CD4-positive, alpha-beta T cell treated with Interleukin-17A for 4 hours (primary cell): ENCODE measurements at places on chromosomes 7 and 10.

DNA sequence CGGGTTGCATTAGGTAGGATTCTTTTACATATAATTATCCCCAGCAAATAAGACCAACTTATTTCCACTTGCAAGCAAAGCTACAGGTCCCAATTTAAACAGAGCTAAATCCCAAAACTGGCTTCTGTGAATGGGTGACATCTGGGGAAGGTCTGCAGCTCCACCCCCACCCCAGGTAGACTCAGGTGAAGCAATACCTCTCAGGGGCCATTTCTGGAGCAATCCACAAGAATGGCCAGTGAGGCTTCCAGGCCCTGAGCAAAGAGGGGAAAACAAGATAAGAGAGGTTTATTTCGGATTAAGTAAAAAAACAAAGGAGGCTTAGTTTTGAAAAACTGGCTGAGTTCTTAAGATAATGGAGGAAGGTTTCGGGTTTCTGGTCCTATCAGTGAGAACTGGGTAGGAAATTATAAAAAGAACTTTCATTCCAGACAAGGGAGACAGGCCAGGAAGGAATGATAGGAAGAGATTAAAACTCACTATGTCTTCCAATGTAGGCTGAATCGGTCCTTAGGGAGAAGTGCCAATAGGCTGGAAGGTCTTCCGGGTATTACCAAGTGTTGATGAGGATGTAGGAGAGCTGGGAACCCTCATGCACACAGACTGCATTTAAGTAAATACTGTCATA lies 25.4 kb downstream of the SH3PXD2A start:
- no peak for DNase-seq

DNA sequence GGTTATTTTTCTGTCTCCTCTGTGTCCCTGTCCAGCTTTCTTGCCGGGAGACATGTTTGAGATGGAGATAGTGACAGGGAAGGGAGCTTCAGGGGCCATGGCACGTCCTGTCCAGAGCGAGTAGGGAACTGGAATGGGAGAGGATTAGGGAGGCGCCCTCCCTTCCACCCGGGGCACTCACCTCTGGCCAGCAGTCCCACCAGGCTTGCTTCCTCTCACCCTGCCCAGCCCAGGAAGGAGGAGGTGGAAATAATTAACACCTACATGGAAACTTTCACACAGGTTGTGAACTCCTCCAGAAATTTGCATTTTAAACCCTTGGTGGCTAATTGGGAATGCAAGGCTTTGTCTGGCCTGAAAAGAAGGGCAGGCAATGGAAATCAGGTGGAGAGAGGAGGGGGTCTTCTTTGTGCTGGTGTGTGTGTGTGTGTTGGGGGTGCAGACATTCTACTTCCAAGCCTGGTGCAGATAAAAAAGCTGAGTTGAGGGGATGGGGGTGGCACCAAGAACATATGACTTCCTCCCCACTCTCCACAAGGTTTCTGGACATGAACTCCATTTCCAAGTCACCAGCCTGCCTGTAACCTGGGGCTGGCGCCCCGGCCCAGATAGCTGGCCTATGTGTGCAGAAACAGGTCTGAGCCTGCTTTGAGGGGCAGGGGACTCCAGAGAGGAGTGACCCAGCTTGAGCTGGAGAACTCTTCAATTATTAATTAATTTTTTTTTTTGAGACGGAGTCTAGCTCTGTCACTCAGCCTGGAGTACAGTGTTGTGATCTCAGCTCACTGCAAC lies 199.4 kb downstream of the CYP26A1 start:
- DNase-seq = no peak

- DNase-seq = no peak
Measured at GRCh38 chr7:58316-58715, 134.1 kb upstream of the FAM20C start.

DNA sequence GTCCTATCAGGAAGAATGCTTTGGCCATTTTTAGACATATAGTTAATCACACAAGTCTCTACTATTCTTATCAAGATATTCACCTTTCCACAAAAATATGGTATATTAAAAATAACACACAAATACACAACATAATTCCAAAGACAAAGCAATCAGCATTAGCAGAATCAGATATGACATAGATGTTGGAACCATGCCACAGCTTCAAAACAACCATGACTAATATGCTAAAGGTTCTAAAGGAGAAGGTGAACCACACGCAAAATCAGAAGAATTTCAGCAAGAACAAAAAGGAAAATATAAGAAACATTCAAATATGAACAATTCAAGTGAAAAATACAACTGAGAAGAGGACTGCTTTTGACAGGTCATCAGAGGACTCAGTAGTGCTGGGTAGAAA lies 670.2 kb upstream of the SORCS1 start:
- no peak for DNase-seq

DNA sequence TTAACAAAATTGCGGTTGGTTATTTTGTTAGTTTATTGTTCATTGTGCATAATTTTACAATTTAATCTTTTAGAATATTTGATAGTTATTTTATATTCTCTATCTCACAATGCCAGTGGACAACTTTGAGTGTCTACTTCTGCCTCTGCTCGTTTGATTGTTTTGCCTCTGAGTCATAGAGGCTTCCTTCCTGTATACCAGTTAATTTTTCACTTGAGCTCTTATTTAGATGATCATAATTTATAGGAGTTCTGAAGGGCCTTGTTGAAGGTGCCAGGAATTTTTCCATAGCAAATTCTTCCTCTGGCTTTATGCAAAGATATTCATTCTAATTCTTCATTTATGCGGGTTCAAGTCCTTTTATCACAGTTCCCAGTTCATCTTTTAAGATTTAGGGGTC lies 5.2 kb upstream of the MALRD1 start:
- DNase-seq = no peak

DNA sequence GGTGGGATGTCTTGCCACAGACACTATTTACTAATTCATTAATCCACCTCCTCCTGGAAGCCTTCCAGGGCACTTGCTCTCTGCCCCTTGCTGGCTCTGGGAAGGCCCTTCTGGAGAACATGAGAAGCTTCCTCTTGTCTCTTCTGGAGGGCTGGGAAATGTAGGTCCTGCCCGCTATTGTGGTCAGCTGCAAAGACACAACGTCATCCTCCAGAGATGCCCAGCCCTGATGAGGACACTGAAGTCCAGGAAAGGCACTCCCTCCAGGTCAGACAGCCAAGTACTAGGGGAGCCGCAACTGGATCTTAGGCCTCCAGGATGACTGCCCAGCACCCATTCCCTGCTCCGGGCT lies 9.6 kb upstream of the TACR2 start:
- DNase-seq = no peak

GRCh38 chr10:48768144-48768766 lies 83.6 kb downstream of the WDFY4 start:
- no peak for DNase-seq

GRCh38 chr10:99522470-99523250 lies 10.1 kb upstream of the NKX2-3 start:
- no peak for DNase-seq

GRCh38 chr7:138006106-138006505 lies 4.2 kb upstream of the CREB3L2 start:
- DNase-seq = no peak

GRCh38 chr10:46310851-46311250 lies 24.1 kb downstream of the ANTXRL start:
- no peak for DNase-seq

DNA sequence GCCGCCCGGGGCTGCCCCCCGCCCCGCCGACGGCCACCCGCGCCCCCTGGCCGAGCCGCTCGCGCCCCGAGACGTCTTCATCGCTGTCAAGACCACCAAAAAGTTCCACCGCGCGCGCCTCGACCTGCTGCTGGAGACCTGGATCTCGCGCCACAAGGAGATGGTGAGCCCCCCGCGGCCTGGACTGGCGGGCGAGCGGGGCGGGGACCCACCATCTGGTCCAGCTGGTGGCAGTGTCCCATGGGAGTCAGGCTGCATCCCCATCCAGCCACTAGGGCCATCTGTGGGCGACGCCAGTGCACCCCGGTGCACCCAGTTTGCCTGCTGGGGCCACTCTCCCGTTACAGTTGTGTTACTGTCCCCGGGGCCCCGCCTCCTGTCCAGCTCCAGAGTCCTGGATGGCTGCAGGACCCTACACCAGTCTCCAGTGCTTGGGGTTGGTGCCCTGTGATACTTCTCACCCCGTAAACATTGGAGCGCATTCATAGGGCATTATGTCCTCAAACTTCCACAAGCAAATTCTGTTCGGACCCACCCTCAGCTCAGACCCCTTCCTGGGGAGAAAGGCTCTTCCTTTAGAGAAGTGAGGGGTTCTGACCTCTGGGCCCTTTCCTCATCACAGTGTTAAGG lies 672 bp downstream of the LFNG start:
- peak; percentile 55 for DNase-seq

GRCh38 chr7:104175361-104175984 lies 32.3 kb downstream of the ORC5 start:
- DNase-seq = no peak

DNA sequence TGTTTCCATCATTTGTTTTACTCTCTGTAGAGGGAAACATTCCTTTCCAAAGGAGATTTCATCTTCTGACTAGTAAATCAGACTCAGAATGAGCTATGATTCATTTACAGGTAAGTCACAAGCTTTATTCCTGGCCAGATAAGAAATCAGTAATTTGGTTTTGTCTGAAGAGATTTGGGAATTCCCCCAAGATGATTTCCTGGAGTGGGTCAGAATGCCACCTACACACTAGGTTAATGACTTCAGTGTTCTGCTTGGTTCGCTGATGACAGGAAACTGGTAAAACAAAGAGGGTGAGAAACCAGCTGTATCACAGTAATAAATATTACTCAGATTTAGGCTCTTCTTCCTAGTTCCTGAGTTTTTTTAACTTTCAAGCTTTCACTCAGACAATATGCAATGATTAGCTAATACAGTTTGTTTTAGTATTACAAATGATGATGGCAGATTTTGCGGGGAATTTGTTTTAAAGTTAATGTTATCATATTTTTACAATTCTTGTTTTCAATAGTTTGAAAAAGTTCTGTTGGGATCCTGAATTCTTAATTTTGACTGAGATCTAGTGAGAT lies 8.3 kb upstream of the ASZ1 start:
- DNase-seq = no peak

DNA sequence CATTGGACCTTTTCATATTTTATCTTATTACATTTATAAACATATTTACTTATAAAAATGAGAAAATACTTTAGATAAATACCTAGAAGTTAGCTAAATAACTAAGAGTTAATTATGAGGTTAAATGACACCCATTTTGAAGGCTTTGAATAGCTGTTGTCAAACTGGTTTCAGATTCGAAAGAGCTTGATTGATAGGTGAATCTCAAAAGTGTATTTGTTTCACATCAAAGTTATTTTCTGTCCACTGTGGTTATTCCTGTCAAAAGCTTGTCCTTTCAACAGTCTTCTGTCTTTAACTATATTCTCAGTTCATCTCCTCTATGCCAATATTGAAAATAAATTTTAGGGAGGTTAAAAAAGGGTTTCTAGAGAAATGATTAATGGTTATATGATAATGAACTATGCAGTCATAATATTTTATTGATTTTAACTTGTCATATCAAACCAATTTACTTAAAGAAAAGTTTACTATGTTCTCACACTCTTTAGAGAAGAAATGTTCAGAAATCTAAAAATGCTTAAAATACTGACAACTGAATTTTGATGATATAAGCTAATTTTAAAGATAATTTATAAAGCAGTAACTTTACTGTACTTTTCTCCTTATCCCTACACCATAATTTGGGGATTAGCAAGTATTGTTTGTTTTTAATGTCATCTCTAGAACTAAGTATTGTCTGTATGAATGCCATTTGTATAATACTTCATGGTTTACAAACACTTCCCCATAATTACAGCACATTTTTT lies 72.0 kb upstream of the FOXP2 start:
- DNase-seq = no peak

DNA sequence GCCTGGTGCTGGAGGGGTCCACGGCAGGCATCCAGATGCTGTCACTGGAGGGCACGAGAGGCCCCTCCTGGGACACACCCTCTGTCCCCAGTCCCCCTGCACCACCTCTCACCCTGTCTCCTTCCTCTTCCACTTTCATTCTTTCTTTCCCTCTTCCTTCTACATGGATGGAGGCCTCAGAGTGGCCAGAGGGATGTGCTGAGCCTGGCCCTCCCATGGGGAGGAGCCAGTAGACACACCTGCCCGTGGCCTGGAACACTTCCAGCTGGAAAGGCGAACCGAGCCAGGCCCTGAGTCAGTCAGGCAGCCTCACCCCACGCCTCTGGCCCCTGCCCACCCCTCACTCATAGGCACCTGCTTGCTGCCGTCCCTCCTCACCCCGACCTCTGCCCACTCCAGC lies 55.9 kb upstream of the MXI1 start:
- DNase-seq = no peak

GRCh38 chr10:52071814-52072213 lies 242.3 kb upstream of the DKK1 start:
- no peak for DNase-seq

DNA sequence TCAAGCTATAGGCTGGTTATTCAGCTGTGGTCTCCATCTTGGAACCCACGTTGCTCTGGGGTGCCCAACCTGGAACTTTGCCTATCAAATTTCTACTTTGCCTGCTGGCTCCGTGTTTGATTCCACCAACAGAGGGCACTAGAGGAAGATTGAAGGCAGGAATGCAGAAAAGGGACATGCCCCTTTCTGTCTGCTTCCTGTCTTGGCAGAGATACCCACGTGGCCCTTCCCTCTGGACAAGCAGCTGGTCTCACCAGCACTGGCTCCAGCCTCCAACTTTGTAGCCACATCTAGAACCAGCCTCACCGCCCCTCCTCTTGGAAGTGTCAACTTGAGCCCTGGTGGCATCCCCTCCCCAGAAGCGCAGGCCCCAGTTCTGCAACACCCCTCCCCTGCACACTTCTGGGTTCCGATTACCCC lies 52.1 kb upstream of the ZNF438 start:
- peak; percentile 61 for DNase-seq

DNA sequence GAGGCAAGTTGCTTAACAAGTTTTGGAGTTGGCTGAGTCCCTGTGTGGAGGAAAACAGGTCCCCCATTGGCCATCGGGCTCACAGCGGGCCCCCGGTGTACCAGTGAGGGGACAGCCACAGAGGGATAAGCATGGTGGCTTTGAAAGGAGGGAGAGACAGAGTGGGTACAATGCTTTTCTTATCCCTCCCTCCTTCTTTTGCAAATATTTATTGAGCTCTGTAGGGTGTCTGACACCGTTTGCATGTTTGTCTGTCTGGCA lies 2.8 kb downstream of the HTRA1 start:
- no peak for DNase-seq
